ENCODE measurements at places on chromosomes 2 and 18. TPM values are rescaled to one million over a fixed set of nuclear protein-coding genes. Genes with fewer than 3 reads are reported as not detected.

Gene HOXD9
- total RNA-seq, result 0.36 TPM

Gene SLC5A7
- not detected for total RNA-seq

Gene TMEM198
- total RNA-seq, result 1.1 TPM

Gene GALNT14
- total RNA-seq, result not detected

Gene NGEF
- 4.7 TPM for total RNA-seq

Gene STK25
- 189 TPM for total RNA-seq

Gene ZC3H8
- 8.0 TPM for total RNA-seq

Gene PDE1A
- 42.0 TPM for total RNA-seq

Gene ZBTB7C
- total RNA-seq, result 0.36 TPM

Gene IL1A
- not detected for total RNA-seq

Gene SLC23A3
- total RNA-seq, result 1.4 TPM

Gene RUFY4
- total RNA-seq, result not detected

Gene IFIH1
- 9.1 TPM for total RNA-seq

Gene ATOH8
- total RNA-seq, result 18.6 TPM

Gene SMC6
- 25.3 TPM for total RNA-seq

Gene SNED1
- total RNA-seq, result 127 TPM

Gene OSR1
- total RNA-seq, result 15.2 TPM

Gene ASTL
- not detected for total RNA-seq

Gene REG3A
- not detected for total RNA-seq

Gene ABCG5
- total RNA-seq, result not detected

Gene CIB4
- total RNA-seq, result not detected

Gene GALR1
- total RNA-seq, result not detected

Gene GTF3C2
- total RNA-seq, result 32.7 TPM

Gene TMEM247
- total RNA-seq, result not detected

Gene FSIP2
- under 0.01 TPM for total RNA-seq

Gene ZNF892
- 6.5 TPM for total RNA-seq

Gene HOXD13
- total RNA-seq, result not detected

Gene DIPK1C
- not detected for total RNA-seq

Gene SLC4A5
- total RNA-seq, result 2.7 TPM

Gene FNDC4
- total RNA-seq, result 21.4 TPM

Gene TMEM37
- 1.1 TPM for total RNA-seq

Gene CABYR
- total RNA-seq, result 4.0 TPM

Gene GALNT13
- total RNA-seq, result 0.36 TPM

Gene RAB6C
- not detected for total RNA-seq

Gene CFC1
- total RNA-seq, result not detected

Gene RGPD4
- not detected for total RNA-seq

Gene ZNF396
- total RNA-seq, result 3.3 TPM

Gene SCYGR4
- not detected for total RNA-seq

Gene LGALSL
- 3.6 TPM for total RNA-seq

Gene CAPN14
- under 0.01 TPM for total RNA-seq

Gene COLEC12
- total RNA-seq, result 56.9 TPM

Gene MARCHF7
- 102 TPM for total RNA-seq

Gene PPP1R1C
- total RNA-seq, result 0.29 TPM

Gene DSC2
- under 0.01 TPM for total RNA-seq

Gene GCKR
- total RNA-seq, result 1.4 TPM

Gene VIT
- 31.1 TPM for total RNA-seq

Gene ASB18
- total RNA-seq, result under 0.01 TPM
